Small intestine (tissue), 16 donors: ENCODE measurements at places on chromosomes 7 and 10.
A peak's percentile ranks its signal among the peaks of the same experiment; 100 is the strongest.

DNA sequence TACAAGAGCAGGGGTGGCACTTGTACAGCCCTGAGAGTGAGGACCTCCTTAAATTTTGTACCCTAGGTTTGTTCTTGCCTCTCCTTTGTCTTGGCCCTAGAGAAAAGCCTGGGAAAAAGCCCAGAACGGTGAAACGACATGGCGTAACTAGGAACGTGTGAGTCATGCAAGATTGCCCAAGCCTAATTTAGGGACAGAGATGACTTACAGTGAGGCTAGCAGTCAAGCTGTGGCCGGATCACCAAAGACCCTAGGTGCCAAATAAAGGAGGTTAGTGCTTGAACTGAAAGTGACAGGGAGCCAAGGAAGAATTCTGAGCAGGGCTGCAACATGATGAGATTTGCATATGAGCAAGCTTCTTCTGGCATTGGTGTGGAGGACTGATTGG lies 25.1 kb downstream of the TBXAS1 start:
- DNase-seq: no peak

- DNase-seq: no peak
These were observed 43.3 kb downstream of the LYZL1 start for GRCh38 chr10:29332061-29332760.

DNA sequence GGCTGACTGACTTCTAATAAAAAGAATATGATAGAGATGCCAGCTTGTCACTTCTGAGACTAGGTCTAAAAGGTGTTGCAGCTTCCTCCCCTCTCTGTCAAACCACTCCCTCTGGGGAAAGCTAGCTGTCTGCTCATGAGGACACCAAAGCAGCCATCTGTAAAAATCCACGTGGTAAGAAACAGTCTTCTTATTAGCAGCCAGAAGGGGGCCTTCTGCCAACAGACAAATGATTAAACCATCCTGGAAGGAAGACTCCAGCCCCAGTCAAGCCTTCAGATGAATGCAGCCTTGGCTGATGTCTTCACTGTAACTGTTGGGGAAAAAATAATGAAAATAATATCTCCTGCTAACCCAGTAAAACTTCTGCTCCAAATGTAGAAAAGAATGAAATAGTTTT lies 41.9 kb upstream of the DAGLB start:
- DNase-seq: no peak

GRCh38 chr10:34826857-34827766 lies 12.0 kb upstream of the PARD3 start:
- DNase-seq: no peak

DNA sequence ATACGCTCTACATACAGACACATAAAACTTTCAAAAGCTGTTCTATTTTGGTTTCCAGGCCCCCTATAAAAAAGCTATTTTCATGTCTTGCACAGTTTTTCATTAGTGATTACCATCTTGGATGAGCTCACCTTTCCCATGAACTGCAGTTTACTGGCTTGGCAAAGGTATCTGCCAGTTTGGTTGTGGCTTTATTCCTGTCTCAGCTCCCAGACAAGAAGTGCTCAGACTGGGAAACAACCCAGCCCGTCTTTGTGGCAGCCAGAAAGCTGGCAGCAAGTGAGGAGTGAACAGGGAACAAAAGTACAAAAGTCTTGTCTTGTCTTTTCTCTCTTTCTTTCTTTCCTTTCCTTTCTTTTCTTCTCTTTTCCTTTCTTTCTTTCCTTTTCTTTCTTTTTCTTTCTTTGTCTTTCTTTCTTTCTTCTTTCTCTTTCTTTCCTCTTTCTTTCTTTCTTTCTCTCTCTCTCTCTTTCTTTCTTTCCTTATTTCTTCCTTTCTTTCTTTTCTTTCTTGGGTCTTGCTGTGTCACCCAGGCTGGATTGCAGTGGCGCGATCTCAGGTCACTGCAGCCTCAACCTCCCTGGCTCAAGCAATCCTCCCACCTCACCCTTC lies 138.8 kb downstream of the CFAP58 start:
- no peak for DNase-seq

DNA sequence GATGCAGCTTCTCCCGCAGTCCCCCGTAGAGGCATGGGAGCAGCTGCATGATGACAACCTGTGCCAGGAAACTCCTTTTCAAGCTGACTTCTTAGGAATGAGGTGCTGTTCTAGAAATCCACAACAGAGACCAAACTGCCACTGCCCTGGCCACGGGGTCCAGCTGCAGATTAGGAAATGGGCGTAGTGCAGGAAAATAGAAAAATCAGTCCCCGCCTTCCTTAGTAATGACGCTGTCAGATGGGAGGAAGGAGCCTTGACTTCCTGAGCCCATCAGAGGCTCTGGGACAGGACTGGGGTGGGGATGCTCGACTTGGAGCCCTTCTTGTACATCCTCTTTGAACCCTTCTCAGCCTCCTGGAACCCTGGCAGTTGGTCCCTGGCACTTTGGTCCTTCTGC lies 227.8 kb upstream of the GRB10 start:
- DNase-seq: no peak

- no peak for DNase-seq
These were observed 251.3 kb downstream of the REEP3 start for GRCh38 chr10:63772491-63772890.

DNA sequence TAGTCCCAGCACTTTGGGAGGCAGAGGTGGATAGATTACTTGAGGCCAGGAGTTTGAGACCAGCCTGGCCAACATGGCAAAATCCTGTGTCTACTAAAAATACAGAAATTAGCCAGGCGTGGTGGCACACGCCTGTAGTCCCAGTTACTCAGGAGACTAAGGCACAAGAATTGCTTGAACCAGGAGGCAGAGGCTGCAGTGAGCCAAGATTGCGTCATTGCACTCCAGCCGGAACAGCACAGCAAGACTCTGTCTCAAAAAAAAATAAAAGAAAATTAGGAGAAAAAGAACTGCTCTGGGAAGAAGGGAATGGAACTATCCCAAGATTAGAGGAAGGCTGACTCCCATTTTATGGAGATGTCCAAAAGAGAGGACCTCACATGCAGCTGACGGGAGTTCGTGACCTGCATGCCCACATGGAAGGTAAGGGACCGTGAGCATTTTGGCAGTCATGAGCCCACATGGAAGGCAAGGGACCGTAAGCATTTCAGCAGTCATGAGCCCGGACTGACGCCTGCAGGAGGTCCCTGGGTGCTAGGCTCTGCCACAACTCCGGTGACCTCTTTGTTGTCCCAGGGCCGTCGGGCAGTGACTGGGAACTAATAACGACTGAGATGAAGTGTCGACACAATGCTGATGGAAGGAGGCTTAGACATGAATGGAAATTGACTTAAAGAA lies 18.6 kb upstream of the GTPBP4 start:
- DNase-seq: no peak

GRCh38 chr10:126957111-126957510 lies 51.9 kb downstream of the DOCK1 start:
- no peak for DNase-seq

DNA sequence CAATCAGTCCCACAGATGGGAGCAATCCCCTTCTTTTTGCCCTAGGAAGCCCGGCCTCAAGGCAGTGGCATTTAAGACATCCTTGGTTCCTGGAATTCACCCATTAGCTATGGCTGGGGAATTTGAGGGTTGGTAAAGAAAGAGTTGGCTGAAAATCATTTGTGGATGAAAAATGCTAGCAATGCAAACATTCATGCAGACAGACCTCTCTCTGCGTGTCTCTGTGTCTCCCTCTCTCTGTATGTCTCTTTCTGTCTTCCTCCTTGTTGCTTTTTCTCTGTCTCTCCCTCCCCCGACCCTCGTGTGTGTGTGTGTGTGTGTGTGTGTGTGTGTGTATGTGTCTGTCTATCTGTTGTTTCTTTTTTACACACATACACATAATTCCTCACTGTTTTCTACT lies 19.4 kb downstream of the LDB3 start:
- no peak for DNase-seq

GRCh38 chr7:76165973-76166403 lies 35.7 kb upstream of the SRRM3 start:
- no peak for DNase-seq

DNA sequence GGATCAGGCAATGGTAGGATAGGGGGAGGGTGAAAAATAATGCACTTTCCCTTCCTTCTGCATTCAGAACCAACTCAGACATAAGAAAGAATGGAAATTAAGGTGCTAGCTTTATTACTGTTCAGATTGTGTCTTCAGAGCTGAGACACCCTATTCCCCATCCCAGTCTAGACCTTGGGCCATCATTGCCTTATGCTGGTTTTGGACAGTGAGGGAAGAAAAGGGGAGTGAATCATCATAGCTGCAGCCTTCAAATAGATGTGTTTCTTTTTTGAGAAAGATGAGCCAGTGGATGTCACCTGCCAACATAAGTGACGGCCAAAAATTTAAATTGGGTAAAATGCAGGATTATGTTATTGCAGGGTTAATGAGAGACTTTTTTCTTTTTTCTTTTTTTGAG lies 27.0 kb upstream of the TOMM7 start:
- no peak for DNase-seq

- DNase-seq: peak; percentile 63
These were observed 18.1 kb downstream of the ERLIN1 start for GRCh38 chr10:100167553-100168312.

- DNase-seq: no peak
These were observed 70.1 kb downstream of the PODXL start for GRCh38 chr7:131486346-131486745.

GRCh38 chr7:105673367-105674084 lies 92.2 kb upstream of the EFCAB10 start:
- DNase-seq: peak; percentile 25

- DNase-seq: no peak
These were observed 84.6 kb downstream of the VPS50 start for GRCh38 chr7:93316730-93317129.

DNA sequence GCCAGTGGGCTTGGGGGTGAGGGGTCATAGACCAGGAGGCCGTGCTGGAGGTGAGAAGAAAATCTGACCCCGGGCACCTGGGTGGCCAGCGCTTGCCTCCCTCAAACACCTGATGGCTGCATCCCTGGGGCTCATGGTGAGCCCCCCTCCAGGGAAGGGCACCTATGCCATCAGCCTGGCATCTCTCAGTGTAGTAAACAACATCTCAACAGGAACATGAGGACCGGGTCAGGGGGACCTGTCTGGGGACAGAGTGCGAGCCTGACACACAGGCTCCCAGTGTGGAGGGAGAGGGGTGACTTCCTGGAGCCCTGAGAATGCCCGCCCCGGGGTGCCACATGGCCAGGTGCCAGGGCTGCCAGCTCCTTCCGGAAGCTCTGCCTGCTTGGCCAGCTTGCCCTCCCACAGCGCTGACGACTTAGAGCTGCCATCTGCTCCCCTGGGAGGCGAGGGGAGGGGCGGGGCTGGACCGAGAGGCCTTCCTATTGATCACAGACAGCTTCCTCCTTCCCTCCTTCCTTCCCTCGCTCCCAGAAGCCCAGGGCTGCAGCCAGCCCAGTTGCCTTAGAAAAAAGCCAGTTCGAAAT lies 12.3 kb downstream of the STX1A start:
- peak; percentile 50 for DNase-seq

DNA sequence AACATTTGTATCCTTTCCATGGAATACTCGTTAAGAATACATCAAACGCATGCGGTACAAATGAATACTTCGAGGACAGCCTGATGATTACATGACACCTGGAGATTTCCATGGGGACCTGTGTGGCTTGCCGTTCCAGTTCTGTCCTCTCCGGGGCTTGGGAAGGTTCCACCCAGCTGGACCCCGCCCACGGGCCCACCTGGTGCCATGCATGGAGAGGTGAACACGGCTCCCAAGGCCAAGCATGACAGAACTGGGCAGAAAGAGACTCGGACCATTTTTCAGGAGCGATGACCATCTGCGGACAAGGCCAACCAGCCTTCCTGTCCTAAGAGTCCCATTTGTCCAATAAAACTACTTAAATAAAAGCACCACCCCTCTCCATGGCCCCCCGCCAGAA lies 80.1 kb downstream of the TEX36 start:
- DNase-seq: no peak

- DNase-seq: no peak
These were observed 126.0 kb upstream of the BTBD16 start for GRCh38 chr10:122145113-122145512.

GRCh38 chr7:117066668-117067067 lies 113.4 kb downstream of the ST7 start:
- DNase-seq: no peak

DNA sequence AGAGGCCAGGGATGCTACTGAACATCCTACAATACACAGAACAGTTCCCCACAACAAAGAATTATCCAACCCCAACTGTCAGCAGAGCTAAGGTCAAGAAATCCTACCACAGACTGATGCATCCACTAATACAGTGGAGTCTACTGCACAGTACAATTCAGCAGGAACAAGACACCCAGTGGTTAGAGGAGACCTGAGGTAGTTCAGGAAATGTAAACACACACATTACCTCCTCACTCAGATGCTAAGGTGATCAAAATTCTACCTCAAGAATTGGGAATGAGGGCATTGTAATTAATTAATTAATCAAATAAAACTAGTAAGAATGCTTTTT lies 91.4 kb downstream of the ZFAND4 start:
- DNase-seq: no peak

- DNase-seq: no peak
These were observed 78.4 kb downstream of the NXPH1 start for GRCh38 chr7:8511855-8512254.

- DNase-seq: no peak
These were observed 129.4 kb downstream of the RGS10 start for GRCh38 chr10:119413093-119413453.

DNA sequence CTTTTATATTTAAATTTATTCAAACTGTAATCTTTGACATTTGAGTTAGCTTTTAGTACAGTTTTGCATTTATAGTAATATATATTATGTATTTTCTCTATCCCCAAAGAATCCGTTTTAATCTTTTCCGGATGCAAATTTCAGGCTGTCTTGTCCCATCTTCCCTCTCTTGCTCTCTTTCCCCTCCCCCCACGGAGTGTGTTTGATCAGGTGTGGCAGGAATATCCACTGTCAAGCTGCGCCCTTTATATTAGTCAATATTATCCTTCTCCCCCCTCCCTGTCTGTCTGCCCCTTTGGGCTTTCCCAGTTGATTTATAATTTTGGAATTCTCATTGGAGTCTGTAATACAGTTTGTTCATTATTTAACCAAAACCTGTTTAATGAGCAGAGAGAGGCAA lies 19.0 kb downstream of the GBF1 start:
- no peak for DNase-seq

DNA sequence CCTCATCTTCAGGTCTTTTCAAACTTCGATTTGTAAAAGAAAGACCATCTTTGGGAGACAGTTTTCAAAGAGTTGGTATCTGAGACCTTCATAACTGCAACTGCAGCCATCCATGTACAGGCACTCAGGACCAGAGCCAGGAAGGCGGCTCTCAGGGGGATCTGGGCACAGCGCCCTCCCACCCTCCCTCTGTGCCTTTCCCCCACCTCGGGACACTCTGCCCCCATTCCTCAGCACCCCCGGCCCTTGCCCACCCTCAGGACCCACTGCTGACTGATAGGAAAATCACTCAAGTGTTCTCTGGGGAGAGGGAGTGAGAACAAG lies 143.6 kb downstream of the CUBN start:
- DNase-seq: no peak

DNA sequence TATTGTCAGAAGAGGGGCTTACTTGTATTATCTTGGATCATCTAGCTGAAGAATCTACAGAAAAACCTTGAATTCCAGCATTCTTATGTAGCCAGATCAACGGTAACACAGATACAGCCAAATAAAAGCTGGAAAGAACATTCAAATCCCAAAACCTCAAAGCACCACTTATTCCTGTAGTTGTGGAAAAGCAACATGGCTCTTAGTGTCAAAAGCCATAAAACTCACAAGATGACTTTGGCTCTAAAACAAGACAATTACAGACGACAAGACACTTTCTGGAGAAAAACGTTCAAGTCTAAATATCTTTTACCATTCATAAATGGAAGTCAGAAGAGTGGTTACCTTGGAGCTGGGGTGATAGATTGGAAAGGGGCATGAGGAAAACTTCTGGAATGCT lies 173.0 kb downstream of the HERPUD2 start:
- no peak for DNase-seq

- no peak for DNase-seq
These were observed 1.2 kb downstream of the GRK5 start for GRCh38 chr10:119208553-119208940.
